ENCODE measurements at places on chromosomes 16 and 17.
A peak's percentile ranks its signal among the peaks of the same experiment; 100 is the strongest.

DNA sequence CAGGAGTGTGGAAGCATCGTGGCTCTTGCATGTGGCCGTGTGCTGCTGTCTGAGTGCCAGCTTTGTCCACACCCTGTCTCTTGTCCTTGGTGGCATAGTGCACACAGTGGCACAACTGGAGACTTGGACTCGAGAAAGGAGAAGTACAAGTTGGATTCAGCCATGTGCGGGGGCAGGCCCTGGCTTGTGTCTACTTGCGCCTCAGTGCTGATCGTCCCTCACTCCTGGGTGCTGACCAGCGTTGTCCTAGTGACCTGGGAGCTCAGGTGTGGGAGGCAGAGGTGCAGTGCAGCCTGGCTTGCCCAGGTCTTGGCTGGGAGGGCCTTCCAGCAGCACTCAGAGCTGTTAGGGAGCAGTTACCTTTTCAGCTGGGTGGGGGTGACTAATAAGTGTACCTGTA, 20.6 kb downstream of the MPRIP start:
- no peak for DNase-seq

GRCh38 chr17:55186937-55187770, 77.6 kb upstream of the HLF start:
- DNase-seq = no peak

- no peak for DNase-seq
Observed at GRCh38 chr17:30969989-30970830, 629 bp upstream of the RNF135 start.

- peak; percentile 89 for DNase-seq
Observed at GRCh38 chr16:67177743-67178699, 5.7 kb downstream of the MATCAP1 start.

DNA sequence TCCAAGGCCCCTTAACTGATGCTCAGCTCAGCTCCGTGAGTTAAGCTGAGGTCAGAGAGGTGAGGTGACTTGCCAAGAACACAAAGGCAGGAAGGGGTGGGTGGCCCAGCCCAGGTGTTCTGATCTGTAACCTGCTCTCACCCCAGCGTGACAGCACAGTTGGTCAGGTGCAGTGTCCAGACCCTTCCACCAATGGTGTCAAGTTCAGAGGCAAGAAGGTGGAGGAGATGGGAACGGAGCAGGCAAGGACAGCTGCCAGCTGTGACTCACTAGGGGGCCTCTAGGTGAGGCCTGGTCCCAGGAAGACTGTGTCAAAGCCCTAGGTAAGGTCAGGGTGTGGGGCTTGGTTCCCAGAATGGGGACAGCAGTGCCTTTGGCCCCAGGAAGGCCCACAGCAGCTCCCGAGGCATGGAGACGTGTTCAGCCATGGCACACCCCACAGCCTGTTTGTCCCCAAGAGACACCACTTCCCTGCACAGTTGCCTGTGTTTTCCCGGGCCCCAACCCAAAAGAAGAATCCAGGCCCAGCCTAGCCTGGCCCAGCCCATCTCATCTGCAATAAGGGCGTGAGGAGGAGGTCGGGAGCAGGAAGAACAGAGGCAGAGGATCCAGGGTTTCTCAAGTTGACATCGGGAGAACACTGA, 7.2 kb downstream of the WFIKKN2 start:
- no peak for DNase-seq

DNA sequence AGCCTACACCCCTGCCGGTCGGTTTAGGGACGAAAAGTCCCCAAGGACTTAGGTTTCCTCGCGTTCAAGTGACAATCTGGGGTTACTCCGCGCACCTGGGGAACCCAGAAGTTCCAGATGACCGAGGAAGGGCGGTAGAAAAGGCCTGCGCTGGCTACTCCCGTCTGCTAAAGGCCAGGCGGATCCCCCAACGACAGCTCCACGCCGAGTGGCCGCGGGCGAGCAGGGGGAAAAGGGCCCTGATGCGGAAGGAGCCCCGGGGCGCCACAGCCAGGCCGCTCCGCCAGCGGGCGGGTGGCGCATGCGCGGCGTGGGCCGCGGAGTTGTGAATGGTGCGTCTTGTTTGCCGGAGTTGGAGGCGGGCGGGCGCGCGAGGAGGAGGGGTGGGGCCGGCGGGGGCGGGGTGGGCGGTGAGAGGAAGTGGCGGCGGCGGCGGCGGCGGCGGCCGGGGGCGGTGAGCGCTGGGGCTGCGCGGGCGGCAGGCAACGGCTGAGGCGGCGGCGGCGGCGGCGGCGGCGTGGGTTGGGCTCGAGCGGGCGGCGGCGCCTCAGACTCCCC, at the start of gene CBFB:
Gene CBFB (plus strand): TSS at position 454 of the 558 bp plus-strand sequence. CDS start 259 bp downstream, outside the sequence.
- DNase-seq = peak; percentile 36

Data from epithelial cell of prostate (primary cell).